ENCODE measurements at places on chromosomes 12 and 14.

DNA sequence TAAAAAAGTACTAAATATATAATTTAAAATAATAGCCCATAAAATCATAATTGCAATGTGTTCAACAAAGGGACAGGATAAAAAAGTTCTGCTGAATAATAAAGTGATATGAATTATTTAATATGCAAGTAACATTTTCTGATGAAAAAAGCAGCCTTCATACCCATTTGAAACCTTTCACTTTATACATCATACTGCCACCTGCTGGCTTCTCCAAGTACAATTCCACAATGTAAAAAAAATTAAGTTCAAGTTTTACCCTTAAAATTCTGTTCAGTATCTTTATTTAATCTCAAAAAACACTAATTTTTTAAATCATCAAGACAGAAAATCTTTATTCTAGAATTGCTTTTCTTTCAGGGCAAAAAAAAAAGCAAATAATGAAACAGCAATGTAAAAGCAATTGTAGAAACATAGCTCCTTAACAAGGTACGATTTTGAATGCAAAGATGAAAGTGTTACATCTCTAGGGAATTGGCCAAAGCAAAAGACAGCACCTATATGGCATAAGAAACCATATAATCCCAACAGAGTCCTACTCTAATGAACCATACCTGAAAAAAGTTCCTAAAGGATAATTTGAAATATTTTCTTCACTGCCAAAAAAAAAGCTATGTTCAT lies 15.0 kb downstream of the MDM1 start:
- DNase-seq: peak; percentile 63

GRCh38 chr12:87382436-87382835 lies 646.8 kb downstream of the C12orf50 start:
- no peak for DNase-seq

DNA sequence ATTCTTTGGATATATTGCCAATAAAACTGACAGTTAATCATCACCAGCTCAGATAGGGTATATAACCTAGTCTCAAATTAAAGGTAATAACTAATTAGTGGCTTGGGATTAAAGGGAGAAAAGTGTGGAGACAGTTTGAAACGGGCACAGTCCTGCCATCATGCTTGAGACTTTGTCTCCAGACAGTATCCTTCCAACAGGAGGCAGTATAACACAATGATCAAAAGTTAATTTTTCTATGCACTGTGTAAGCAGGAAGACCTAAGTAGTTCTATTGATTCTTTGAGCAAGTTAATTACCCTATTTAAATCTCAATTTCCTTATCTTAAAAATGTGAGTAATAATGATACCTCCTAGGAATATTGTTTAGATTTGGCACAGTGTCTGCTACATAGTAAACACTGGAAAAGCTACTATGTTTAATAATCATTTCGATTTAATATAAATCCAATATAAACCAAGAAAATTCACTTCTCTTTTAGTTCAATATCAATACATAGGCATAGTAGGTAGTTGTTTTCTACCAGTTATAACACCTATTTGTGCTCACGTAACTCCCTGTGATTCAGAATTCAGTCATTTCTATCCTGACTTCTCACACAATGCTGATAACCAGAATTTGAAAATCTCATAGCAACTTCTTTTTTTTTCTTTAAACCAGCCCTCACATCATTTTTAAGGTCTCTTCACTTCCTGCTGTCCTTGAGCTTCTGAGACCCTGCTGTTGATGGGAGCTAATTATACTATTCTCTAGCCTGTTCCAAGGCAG lies 53.7 kb downstream of the GALNT4 start:
- DNase-seq: no peak

DNA sequence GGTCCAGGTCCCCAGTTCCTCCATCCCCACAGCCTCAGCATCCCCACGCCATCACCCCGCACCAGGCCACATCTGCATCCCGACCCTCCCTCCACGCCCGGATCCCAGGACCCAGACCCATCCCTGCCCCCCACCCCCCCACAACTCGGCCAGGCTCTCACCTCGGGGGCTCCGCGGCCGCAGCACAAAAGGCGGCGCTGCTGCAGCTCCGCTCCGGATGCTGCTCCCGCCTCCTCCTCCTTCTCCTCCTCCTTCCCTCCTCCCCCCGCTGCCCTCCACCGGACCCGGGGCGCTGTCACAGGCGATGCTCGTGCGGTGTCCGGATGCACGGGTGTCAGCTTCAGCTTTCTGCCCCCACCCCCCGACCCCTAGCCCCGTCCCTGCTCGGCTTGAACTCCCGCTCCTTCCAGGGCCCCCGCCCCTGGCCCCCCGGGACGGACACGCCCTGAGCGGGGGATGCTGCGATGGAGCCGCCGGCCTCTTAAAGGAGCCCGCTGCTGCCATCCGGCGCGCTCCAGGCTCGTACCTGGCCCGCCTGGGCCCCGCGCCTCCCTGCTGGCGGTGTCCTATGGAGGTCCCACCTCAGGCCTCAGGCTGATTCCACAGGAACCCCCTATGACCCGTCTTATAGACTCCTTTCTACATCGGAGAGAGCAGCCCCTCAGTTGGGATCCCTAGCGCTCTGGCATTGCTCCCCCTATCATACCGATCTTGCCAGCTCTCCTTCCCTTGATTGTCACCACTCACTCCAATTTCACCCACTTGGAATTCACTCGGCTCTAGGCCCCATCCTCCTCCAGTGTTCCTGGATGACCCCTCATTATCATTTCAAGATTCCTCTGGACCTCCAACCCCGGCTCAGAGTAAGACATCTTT lies at the start of gene MAP3K12:
TSS of gene MAP3K12 (minus strand) at position 193 of the 876 bp plus-strand sequence. CDS start 12,067 bp downstream, outside the sequence.
- peak; percentile 72 for DNase-seq

GRCh38 chr14:99730876-99731546 lies 46.9 kb downstream of the CYP46A1 start:
- peak; percentile 45 for DNase-seq

- DNase-seq: peak; percentile 23
Measured at GRCh38 chr12:592024-592505, 71.2 kb downstream of the NINJ2 start.

GRCh38 chr12:59973515-59973914 lies 377.7 kb downstream of the SLC16A7 start:
- no peak for DNase-seq

DNA sequence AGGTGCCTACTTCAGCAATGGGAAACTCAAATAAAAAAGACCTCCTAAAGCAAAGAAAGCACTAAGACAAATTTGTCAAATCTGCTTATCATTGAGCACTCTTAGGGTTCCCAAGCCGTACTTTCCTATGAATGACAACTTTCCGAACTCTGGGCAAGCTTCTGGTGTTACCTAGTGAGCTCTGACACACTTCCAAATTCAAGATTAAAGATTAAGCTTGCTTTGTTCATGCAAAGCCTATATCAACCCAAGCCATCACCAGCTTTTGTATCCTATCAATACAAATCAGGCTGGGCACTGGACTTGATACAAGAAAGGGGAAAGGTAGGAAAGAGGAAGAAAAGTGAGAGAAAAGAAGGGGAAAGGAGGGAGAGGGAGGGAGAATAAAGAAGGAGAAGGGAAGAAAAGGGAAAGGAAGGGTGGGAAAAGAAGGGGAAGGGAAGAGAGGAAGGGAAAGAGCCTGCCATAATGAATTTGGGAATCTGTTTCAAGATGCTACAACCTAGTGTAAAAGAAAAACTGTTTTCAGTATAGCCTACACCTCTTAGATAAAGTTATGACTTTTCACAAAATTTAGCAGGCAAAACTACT lies 23.8 kb upstream of the FBLN5 start:
- no peak for DNase-seq

DNA sequence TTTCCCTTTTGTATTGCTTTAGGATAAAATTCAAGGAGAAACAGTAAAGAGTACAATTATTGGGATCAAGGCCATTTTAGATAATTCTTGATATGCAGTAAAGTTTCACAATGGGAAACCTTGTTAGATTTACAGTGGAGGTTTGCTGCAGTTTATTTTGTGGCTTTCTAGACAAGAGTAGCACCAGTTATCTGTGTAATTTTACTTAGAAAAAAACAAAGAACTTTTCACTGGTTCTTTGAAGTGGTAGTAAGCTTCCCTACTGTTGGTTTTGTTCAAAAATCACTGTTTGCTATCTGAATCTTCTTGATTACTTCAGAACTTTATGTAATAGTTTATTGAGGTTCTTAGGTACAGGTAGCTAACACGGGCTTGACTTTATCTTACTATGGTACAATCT lies 42.0 kb downstream of the ADIPOR2 start:
- no peak for DNase-seq

DNA sequence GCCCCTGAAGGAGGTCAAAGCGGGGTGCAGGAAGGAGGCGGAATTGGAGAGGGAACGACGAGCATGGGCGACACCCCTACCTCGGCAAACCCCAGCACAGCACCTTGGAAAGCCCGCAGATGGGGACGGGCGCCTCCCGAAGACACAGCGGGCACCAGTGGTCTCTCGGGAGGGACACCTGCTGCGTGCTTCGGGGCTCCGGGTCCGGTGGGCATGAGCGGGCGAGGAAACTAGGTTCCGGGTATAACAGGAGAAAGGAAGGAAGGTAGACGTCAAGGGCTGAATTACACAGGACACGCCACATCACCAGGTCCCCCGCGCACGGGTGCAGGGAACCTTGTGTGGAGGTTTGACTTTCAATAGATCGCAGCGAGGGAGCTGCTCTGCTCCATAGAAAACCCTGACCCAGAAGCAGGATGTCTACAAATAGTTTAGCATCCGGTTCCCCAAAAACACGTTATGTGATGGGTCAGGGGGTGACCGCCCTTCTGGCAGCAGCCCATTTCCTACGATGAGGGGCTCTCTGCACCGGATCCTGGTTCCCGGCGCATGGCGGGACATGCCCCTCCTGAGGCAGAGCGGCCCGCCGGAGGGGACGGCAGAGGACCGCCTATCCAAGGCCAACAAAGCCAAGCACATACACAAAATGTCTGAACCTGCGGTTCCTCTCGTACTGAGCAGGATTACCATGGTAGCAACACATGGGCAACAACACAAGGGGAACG lies 196.9 kb downstream of the ALG10 start:
- no peak for DNase-seq

DNA sequence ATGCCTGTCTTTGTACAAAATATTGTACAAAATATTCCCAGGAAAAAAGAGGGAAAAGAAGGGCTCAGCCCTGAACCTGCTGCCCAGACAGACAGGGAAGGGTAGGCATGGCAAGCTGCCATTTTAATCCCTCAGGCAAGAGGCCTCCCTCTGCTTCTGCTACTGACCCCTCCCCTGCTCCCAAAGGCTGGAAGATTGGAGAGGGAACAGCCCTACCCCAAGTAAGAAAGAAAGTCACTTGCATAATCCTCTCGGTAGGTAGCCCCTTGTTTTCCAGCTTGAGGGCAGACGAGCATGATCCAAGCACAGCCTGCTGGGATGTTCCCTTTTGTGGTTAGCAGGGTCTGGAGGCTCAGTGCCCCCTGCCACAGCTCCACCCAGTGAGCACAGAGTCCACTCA lies 20.7 kb downstream of the ADCY6 start:
- DNase-seq: no peak

GRCh38 chr14:55572578-55572977 lies 7.4 kb upstream of the KTN1 start:
- no peak for DNase-seq

GRCh38 chr12:102883204-102883799 lies 33.7 kb downstream of the PAH start:
- DNase-seq: peak; percentile 74

DNA sequence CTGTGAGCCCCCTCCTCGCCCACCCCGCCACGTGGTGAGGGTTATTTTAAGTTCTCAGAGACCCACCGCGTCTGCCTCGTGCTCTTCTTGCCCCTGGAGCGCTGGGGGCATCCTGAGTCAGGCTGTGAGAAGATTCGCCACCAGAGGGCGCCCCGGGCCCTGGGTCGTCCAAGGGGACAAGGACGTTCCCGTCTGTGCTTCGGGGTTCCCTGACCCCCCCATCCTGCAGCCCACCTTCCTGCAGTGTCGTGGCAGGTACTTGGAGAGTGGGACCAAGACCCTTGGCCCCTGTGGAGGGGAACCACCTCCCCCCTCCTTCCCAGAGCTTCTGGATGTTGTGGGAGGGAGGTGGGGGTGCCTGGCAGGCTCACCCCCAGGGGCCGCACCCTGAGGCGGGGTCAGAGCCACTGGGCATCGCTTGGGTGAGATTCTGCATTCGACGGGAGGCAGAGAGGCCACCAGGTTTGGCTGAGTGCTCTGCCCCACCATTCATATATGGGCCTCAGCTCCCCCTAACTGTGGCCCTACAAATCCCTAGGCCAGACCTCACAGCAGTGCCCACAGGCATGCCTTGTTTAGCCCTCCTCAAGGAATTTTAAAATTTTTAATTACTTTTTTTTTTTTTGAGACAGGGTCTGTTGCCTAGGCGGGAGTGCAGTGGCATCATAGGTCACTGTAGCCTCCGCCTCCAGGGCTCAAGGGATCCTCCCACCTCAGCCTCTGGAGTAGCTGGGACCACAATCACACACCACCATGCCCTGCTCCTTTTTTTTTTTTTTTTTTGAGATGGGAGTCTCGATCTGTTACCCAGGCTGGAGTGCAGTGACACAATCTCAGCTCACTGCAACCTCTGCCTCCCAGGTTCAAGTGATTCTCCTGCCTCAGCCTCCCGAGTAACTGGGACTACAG lies 17.0 kb downstream of the RHOF start:
- DNase-seq: peak; percentile 91

DNA sequence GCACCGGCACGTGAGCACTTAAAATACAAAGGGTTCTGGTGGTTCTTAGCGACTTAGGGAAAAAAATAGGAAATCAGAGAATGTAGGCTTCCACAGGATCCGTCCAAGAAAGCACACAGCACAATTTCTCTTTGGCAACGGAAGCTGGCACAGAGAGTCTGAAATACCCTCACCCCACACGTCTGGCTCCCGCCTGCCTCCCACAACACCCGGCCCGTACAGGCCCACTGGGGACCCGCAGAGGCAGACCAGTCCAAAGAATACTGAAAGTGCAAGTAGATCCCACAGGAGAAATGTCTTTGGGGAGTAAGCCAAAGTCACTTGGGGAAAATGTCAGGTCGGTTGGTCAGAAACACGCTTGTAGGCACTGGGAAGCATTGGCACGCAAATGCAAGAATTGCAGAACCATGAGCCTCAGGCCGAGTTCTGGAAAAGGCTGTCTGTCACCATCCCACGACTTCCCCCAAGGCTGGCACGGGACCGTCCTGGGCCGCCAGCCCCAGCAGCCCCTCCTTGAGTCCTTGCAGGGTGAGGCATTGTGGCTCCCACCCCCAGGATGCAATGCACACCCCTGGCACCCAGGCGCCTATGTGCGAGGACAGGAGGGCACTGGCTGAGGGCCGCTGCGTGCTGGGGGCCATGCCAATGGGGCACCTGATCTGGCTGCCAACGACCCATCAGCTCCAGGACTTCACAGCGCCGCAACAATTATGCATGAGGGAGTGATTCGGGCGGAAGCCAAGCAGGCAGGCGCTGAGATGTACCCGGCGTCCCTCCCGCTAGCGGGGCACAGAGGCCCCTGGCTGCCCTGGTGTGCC lies 29.7 kb downstream of the CHGA start:
- no peak for DNase-seq

GRCh38 chr12:31578632-31579031 lies 12.3 kb downstream of the DENND5B start:
- no peak for DNase-seq

- no peak for DNase-seq
Measured at GRCh38 chr14:35205737-35206136, 83.4 kb downstream of the PRORP start.

Data from Peyer's patch (tissue), 4 donors.